Left colon (tissue), 2 donors: ENCODE measurements at places on chromosomes 4 and X.
A peak's percentile ranks its signal among the peaks of the same experiment; 100 is the strongest.

GRCh38 chr4:1137850-1138249 is 24.5 kb upstream of the RNF212 start:
- no peak for DNase-seq

GRCh38 chr4:173682609-173683008 is 152.6 kb upstream of the HAND2 start:
- no peak for DNase-seq

- DNase-seq, result no peak
Observed at GRCh38 chr4:81418572-81418971, 53.1 kb downstream of the RASGEF1B start.

- DNase-seq, result no peak
Observed at GRCh38 chrX:45602151-45602550, 401.5 kb upstream of the DIPK2B start.

GRCh38 chr4:54224996-54225597 is 4.0 kb upstream of the PDGFRA start:
- no peak for DNase-seq

- DNase-seq, result no peak
Observed at GRCh38 chrX:116667346-116668134, 204.8 kb upstream of the CT83 start.

- no peak for DNase-seq
Observed at GRCh38 chrX:133533249-133533648, 118.0 kb upstream of the GPC4 start.

- DNase-seq, result no peak
Observed at GRCh38 chr4:118400356-118400755, 47.6 kb upstream of the PRSS12 start.

- DNase-seq, result no peak
Observed at GRCh38 chr4:47275595-47275994, 187.9 kb downstream of the COMMD8 start.

DNA sequence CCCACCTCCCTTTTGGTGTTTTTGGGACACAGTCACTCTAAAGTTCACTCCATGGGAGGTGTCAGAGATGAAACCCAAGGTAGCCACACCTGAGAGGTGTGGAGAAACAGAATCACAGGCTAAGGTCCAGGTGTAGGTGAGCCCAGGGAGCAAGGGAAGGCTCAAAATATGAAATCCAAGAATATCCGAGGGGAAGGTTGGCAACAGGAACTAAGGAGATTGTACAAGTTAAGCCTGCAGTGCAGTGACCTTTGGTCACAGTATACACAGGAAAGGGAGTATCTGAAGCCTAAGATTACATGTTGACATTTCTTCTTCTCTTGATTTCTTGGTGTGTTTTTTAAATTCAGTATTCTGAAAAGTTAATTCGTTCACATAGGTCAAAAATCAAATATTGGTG is 46.5 kb downstream of the PHF8 start:
- no peak for DNase-seq

DNA sequence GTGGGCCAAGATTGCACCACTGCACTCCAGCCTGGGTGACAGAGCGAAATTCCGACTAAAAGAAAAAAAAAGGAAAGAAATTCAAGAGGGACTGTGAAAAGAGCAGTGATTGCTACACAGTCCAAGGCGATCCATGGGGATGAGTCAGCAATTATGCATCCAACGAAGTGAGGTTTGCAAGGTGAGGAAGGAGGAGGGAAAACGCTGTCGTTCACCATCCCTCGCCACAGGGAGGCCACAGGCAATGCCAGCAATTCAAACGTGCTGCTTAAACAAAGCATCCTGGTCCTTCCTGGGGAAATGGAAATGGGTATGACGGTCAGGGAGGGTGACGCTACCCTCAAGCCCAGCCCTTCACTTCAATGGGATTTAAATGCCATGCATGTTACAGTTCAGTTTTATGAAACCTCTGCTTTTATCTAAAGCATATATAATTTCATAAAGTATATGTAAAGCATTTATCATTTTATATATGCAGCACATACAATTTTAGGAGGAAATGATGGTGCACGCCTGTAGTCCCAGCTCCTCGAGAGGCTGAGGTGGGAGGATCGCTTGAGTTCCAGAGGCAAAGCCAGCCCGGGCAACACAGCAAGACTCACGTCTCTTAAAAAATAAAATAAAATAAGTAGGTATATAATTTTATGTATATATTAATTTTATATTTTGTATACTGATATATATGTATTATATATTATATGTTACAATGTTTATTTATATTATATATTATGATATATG is 108.7 kb downstream of the DHRSX start:
- no peak for DNase-seq

DNA sequence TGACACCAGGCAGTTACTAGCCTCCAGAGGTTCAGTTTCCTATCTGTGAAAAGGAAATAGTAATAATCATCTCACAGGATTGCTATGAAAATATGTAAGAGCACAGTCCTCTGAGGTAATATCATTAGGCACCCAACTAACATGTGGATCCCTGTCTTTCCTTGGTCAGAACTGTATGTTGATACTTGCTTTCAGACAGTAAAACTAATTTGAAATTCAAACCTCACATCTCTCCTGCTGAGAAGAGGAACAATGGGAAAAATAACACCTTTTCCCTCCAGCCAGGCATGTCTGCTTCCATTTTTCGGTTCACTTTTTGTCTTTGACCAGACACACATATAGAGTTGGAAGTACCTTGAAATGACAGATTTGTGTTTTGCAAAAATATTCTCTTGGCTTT is 262.7 kb downstream of the IL15 start:
- DNase-seq, result no peak

GRCh38 chr4:77073981-77074380 is 1.8 kb downstream of the CCNI start:
- DNase-seq, result no peak

DNA sequence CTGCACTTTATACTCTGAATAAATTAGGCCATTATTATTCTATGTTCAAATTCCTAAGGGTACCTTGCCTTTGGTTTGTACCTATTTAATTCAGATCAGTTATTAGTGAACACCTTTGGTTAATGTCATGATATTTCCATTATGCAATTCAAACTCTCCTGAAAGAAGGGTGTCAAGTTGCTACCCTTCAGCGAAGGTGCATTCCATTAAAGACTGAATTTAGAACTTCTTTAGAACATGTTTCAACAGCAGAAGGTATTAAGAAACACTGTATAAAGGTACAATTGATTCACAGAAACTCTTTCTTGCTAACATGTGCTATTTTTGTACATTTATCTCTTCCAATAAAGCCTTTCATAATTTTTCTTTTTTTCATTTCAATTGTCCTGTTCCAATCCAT is 1545.4 kb upstream of the PCDH10 start:
- no peak for DNase-seq

DNA sequence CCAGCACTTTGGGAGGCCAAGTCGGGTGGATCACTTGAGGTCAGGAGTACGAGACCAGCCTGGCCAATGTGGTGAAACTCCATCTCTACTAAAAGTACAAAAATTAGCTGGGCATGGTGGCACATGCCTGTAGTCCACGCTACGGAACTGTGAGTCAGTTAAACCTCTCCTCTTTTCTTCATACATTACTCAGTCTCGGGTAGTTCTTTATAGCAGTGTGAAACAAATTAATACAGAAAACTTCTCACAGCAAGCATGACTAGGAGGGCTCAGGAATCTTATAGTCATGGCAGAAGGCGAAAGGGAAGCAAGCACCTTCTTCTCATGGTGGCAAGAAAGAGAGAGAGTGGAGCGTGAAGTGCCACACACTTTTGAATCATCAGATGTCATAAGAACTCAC is 358.9 kb downstream of the NLGN4X start:
- DNase-seq, result no peak

- peak; percentile 17 for DNase-seq
Observed at GRCh38 chrX:2484256-2484655, 16.5 kb downstream of the DHRSX start.

DNA sequence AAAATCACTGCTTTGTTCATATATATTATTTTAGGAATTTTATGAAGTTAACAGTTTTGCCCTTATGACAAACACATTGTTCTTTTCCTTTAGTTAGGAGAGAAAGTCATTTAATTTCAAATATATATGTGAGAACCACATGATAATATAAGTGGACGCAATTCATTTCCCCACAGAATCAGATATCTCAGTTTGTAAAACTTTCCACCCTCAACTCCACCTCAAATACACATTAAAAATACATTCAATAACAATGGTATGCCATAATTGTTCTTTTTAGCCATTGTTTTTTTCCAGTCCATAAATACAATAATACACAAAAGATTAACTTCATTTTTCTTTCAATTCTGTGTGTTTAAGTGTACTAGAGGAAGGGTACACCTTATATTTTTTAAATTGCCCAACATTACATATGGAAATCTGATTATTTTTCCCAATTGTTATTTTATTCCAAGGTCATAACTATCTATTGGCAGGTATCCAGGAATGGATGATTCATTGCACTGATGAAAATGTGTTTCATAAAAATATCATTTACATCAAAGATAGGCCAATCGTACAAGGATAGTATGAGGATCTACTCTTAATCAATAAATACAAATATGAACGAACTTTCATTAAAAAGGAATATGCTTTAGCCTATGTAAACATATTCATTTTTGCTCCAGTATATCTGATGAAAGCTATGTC is 125.0 kb downstream of the PPP3CA start:
- DNase-seq, result no peak

- DNase-seq, result no peak
Observed at GRCh38 chr4:32662803-32663202, 1942.6 kb downstream of the PCDH7 start.

GRCh38 chr4:14863418-14864364 is 138.6 kb upstream of the CPEB2 start:
- DNase-seq, result no peak

DNA sequence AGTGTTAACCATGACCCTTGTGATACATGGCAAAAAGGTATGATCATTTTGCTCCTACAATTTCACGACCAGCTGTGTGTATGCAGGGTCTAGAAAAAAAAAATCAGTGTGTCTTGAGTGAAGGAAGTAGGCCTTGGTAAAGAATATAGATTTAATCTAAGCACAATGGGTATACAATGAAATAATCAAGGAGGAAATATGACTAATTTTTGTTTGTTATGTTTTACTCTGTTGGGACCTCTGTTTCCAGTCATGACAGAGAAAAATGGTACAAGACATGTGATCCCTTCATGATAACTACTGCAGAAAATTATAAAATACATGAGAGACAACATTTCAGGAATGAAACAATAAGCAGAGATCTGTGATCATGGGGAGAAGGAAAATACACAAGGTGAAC is 835.5 kb downstream of the PDHA2 start:
- DNase-seq, result no peak

- DNase-seq, result peak; percentile 48
Observed at GRCh38 chr4:30718021-30718542, 2.1 kb upstream of the PCDH7 start.

GRCh38 chr4:154507156-154507555 is 15.6 kb upstream of the DCHS2 start:
- DNase-seq, result no peak

- DNase-seq, result no peak
Observed at GRCh38 chr4:84403656-84404055, 95.4 kb downstream of the NKX6-1 start.

GRCh38 chr4:119165767-119166166 is 30.1 kb downstream of the MYOZ2 start:
- no peak for DNase-seq

DNA sequence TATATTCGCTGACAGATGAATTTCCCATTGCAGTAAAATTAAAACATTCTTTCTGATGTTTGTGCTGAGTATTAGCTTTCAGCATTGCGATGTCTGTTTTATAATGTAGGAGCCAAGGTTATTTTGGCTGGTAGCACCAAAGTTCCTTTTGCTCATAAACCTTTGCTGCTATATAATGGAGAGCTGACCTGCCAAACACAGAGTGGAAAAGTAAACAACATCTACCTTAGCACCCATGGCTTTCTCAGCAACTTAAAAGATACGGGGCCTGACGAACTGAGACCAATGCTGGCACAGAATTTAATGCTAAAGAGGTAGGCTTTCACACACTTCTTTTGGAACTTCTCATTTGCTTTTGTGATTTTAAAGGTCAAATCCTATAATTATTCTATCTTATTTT is 46.0 kb downstream of the WDR19 start:
- DNase-seq, result no peak

DNA sequence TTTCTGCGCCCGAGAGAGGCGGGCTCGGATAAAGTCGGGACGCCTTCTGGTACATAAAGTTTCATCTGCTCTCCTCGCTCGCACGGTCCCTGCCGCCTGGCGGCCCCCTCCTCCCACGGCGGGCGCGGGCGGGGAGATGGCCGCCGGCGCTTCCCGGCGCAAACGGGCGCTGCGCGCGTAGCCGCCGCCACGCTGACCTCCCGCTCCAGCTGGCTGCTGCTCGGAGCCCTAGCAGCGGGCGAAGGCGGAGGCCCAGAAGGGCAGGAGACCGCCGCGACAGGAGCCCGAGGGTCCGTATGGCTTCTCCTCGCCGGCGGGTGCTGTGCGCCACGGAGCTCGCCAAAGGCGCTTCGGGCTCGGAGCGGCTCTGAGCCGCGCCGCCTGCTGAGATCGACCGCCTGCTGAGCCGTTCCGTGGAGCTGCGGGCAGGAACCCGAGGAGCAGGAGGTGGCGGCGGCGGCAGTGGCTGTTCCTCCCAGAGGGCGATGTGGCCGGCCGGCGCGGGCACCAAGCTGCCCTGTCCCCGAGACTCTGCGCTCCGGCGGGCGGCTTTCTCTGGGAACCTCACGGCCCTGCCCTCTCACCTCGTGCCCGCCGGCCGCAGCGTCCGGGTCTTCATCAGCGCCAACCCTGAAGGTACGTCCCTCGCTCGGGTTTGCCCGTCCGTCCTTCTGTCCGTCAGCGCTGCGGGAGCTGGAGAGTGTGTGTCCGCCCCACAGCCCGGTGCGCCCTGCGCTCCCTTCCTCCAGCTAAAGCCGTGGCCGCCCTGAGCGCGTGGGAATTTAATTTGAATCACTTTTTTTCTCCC is at the start of gene NWD2:
Gene NWD2 (plus strand): TSS at position 161 of the 808 bp plus-strand sequence. CDS start 325 bp downstream, at position 486.
- DNase-seq, result no peak

DNA sequence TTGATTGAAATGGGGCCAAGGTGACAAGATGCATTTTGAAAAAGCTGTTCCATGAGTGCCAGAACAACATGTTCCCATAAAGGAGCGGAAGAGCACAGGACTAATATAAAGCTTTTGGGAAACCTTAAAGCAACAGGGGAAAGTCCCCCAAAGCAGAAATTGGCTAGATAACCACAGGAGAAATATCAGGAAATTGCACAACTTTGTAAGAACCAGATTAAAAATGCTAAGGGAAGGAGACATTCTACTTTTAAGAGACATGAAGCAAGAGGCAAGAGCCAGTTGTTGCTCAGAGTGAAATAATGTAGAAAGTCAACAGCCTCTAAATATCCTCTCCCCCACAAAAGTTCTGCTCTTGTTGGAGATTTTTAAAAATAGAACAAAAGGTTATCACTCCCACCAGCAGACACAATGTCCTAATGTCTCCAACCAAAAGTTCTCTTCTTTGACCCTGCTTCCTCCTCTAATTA is 85.2 kb upstream of the LNX1 start:
- no peak for DNase-seq

GRCh38 chr4:24632011-24632410 is 47.7 kb upstream of the DHX15 start:
- DNase-seq, result no peak

DNA sequence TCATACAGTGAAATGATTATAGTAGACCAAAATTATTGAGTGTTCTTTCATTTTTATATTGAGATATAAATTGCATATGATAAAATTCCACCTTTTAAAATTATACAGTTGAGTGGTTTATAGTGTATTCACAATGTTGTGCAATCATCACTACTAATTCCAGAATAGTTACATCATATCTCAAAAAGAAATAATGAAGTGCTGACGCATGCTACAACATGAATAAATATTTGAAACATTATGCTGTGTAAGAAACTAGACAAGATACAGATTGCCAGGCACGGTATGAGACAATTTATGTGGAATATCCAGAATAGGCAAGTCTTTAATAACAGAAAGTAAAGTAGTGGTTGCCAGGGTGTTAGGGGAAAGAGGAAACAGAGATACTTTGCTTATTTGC is 871.7 kb downstream of the FAM133A start:
- DNase-seq, result no peak
